Myocyte (in vitro differentiated cells): ENCODE measurements at places on chromosomes 4 and X. TPM values are rescaled to one million over a fixed set of nuclear protein-coding genes. Genes with fewer than 3 reads are reported as not detected.

Gene UGDH
- total RNA-seq: 48.0 and 58.2 TPM in 2 replicates

Gene UGT2A1
- not detected in 2 replicates for total RNA-seq

Gene FOXR2
- total RNA-seq: not detected in 2 replicates

Gene KIAA1210
- total RNA-seq: not detected in 2 replicates

Gene PCDH19
- total RNA-seq: under 0.01 TPM in 1 of 2 replicates, not detected in the other

Gene TMPRSS11D
- total RNA-seq: not detected in 2 replicates

Gene HOPX
- total RNA-seq: 4.1 and 9.4 TPM in 2 replicates

Gene PPBP
- total RNA-seq: not detected in 2 replicates

Gene SAP30
- 27.3 and 70.7 TPM in 2 replicates for total RNA-seq

Gene ARFIP1
- total RNA-seq: 22.9 and 26.7 TPM in 2 replicates

Gene NPNT
- total RNA-seq: 13.2 and 15.5 TPM in 2 replicates

Gene CFAP299
- total RNA-seq: 0.62 and 1.9 TPM in 2 replicates

Gene FRMPD4
- total RNA-seq: 0.56 and 0.68 TPM in 2 replicates

Gene HSFX4
- not detected in 2 replicates for total RNA-seq

DNA sequence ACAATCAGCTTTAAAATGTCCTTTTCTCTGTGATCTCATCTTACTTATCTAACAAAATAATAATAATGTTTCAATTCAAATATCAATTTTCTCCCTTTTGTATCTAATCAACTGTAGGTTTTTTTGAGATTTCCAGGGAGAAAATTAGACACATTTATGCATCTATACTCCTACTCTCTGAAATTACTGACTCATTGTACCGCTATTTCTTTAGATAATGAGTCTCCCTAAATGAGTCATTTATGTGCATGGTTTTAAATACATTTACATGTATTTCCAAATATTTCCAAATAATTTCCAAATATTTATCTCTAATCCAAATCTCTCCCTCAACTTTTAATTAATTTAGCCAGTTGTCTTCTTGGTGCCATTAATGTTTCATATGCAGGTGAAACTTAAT is 621.0 kb downstream of the TECRL start:
- DNase-seq: no peak

DNA sequence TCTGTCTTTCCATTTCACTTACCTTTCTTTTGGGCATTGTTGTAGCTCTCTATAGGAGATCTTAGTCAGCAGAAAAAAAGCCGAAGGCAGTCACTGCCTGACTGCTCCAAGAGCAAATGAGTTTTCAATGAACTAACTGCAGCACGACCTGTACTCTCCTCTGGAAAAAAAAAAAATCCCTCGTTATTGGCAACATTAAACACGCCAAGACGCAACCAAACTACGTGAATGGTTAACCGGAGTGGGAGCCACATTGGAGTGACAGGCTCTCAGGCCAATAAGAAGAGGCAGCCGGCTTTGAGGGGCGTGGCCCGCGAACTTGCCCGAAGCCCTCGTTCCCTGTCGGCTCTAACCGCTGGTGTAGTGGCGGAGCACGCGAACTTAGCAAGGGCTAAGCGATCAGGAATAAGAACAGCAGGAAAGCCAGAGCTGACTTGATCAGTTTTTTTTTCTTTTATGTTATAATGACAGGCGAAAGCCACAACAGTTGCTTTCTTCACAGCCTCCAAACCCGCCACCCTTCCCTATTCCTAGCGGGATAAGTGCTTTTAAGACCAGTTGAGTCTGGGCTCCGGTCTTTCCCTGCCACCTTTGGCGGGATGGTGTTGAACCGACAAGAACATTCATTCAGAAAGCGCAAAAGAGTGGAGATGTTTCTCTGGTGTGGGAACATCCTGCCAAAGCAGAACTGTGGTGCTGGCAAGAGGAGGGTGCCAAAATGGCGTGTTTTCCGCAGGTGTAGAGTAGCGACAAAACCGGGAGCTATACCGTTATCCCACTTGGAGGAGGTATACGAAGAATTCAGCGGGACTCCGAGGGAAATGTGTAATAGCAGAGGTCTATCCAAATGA is 80.0 kb downstream of the HMGN5 start:
- DNase-seq: peak; percentile 91

GRCh38 chrX:39440799-39441284 is 639.6 kb downstream of the MID1IP1 start:
- DNase-seq: no peak

- DNase-seq: no peak
These were observed 2.9 kb downstream of the GPR78 start for GRCh38 chr4:8582941-8583654.

DNA sequence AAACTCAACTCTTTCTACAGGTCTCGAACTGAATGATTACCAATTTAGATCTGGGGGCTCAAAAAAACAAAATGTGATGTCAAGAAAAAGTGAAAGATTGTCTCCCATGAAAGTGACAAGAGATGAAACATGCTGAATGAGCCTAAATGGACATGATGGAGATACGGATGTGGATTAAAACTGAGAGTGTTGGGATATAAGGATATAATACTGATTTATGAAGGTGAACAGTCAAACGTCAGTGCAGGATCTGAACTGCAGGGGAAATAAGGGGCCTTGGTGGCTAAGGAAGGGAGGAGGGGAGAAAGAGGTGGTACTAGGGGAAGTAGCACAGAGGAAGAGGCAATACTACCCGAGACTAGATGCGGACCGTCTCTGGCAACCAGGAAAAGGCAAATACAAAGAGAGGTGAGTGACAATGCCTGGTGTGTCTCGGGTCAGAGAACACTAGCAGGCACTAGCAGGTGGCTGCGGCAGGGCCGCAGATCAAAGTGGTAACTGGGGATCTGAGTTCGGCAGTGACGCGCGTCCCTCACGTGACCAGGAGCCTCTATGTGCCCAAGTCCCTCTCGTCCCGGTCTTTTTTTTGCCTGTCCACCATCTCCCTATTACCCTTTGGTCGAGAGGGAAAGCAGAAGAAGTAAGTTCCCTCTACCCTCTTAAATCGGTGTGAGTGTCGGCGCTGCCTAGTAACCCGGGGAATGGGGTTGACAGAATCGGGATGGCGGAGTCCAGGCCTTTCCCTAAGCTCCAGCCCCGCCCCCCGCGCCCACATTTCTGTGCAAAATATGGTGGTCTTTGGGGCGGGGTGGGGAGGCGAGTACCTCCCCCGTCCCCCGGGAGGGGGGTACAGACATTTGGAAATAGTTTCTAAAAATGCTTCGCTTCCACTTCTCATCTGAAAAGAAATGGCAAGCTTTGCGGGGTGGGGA is at the start of gene TCEAL1:
Gene TCEAL1 (plus strand): TSS at position 590 of the 932 bp plus-strand sequence. CDS start 942 bp downstream, outside the sequence.
- DNase-seq: peak; percentile 88

- no peak for DNase-seq
These were observed 77.4 kb upstream of the GPR50 start for GRCh38 chrX:151099001-151099400.

DNA sequence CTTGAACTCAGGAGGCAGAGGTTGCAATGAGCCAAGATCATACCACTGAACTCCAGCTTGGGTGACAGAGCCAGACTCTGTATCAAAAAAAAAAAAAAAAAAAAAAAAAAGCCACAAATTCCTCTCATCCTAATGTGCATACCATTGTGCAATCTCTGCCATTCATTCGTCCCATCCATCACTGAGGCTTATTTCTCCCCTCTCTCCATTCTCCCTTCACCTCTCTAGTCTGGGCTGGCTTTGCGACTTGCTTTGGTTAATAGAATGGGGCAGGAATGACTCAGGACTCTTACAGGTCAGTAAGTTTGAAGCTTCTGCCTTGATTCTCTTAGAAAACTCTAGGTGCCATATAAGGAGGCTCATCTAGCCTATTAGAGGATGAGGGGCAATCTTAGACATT is 60.3 kb upstream of the DDX3X start:
- DNase-seq: no peak

GRCh38 chr4:138092060-138092459 is 150.1 kb downstream of the SLC7A11 start:
- no peak for DNase-seq

DNA sequence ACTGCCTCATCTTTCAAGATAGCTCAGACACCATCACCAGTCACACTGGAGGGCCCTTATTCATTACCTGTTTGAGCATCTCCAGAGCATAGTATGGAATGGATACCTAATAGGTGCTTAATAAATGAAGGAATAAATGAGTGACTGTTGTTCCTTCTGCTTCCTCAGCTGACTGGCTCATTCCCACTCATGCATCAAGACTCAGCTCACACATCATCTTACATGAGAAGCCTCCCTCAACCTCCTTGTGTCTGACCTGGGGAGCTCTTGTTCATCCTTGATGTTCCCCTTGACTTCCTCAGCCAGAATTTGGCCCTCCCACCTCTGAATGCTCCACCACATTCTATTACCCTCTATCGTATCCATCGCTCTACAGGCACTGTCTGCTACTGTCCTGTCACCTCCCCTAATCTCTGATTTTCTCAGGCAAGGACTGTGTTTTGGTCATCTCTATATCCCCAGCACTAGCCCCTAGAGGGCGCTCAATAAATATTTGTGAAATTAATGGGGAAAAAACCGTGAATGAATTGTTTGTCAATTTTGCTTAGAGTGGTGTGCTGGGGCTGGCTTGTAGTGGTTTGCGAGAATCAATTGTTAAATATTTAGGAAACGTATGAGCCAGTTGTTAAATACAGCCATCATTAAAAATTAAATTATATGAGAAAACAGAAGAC is 88.3 kb downstream of the NHSL2 start:
- DNase-seq: peak; percentile 35

- no peak for DNase-seq
These were observed 274.1 kb upstream of the MAGEB2 start for GRCh38 chrX:29941287-29941686.

- DNase-seq: peak; percentile 76
These were observed 83.8 kb upstream of the MAML3 start for GRCh38 chr4:140237616-140238350.

GRCh38 chr4:91113130-91113706 is 986.0 kb downstream of the CCSER1 start:
- peak; percentile 26 for DNase-seq

- no peak for DNase-seq
These were observed 199.3 kb upstream of the FAT4 start for GRCh38 chr4:125115476-125115875.

DNA sequence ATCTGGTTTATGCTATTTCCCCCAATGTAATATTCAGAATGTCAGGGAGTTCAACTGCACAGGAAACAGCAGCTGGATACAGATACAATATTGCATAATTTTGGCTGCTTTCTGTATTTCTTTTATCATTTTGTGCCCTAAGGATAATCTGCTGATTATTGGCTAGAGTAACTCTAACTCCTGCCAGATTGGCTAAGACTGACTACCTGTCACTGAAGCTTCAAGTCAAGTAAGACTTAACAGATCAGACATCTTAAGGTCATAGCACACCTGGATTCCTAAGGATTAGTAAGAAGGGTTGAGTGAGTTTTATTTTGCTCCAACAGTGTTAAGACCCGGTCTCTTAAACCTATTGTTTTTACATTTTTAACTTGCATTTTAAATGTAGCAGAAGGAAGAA is 136.8 kb downstream of the KLF8 start:
- DNase-seq: no peak

GRCh38 chr4:243426-243825 is 61.8 kb downstream of the ZNF732 start:
- peak; percentile 7 for DNase-seq

GRCh38 chrX:150966742-150967141 is 16.4 kb upstream of the HMGB3 start:
- DNase-seq: no peak

DNA sequence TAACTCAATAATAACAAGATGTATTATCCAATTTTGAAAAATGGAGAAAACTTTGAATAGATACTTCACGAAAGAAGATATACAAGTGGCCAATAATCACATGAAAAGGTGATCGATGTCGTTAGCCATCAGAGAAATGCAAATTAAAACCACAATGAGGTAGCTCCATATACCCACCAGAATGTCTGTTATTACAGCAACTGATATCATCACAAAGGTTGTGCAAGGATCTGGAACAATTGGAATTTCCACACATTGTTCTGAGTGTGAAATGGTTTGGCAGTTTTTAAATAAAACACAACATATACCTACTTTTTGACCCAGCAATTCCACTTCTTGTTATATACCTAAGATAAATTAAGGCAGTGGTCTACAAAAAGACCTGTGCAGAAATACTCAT is 71.7 kb downstream of the IRS4 start:
- DNase-seq: no peak

- DNase-seq: no peak
These were observed 149.2 kb downstream of the AWAT2 start for GRCh38 chrX:69900491-69900890.

DNA sequence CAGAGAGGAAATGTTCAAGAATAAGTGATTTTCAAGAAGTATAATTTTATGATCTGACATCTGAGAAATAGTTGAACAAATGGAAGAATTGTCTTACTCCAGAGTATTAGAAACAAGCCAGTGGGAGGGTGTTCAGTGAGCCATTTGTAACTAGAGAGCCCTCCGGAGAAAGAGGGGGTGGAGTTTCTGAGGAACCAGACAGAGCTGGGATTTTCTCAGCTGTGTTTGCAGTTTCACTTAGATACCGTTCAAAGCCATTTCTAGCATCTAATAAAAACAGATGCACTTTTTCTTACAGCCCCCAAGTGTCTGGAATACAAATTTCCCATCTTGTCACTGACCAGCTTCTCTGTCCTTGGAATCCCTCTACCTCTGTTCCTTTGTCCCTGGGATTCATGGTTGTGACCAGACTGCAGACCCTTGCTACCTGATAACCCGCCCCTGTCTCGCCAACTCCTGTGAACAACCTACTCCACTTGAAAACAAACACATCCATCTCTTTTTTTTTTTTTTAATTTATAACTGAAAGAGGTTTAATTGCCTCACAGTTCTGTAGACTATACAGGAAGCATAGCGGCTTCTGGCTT is 132.8 kb upstream of the KLF3 start:
- DNase-seq: peak; percentile 40

- no peak for DNase-seq
These were observed 59.7 kb upstream of the MTM1 start for GRCh38 chrX:150508451-150509367.

DNA sequence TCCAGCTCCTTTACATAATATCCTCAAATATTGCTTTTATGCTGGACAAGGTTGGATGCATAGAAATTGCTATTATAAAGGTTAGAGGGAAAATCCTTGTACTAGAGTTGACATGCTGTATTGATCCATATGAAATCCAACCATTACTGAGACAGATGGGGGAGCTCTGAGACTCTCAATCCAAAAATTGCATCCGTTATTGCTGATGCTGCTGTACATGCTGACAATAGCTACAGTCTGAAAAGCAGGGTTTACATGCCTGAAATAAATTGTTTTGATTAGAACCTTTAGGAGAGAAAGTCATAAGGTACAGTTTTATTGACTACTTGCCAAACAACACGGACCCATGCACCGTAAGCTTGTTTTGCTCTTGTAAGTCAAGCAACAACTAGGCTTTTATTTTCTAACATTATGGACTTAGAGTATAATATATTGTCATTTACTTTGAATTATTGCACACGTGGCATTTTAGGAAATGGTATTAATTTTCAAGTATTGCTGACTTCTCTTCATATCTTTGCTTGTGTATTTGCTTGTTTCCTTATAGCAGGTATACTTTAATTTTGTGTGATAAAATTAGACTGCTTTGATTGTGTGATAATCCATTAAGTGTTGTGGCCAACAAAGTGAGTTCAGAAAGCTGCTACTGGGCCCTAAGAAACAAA is 1365.2 kb downstream of the STIM2 start:
- DNase-seq: no peak
